CD8-positive, alpha-beta memory T cell (primary cell): ENCODE measurements at places on chromosomes 2 and 18.
A peak's percentile ranks its signal among the peaks of the same experiment; 100 is the strongest.

GRCh38 chr18:59357928-59358327, 1.1 kb downstream of the LMAN1 start:
- H3K27ac ChIP-seq: peak overlapping the region; percentile 83
- H3K36me3 ChIP-seq: peaks cover 20% of the 10 kb centered on the region
- peaks cover 26% of the 10 kb centered on the region for H3K4me1 ChIP-seq
- no peaks in the 10 kb centered on the region for H3K27me3 ChIP-seq

DNA sequence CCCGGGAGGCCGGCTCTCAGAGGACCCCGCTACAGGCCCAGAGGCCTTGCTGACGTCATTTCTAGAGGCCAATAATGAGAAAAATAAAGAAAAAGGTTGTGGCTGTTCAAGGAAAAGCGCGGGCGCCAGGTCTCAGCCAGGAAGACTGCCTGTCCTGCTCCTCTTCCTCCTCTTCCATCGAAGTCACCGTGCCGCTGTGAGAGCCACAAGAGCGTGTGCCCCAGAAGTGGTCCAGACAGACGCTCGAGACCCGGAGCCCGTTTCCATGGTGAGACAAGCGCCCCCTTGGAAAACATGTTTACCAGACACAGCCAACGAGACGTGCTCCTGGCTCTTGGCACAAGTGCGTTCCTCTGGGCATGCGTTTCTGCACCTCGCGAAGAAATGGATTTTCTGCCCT, 210.5 kb downstream of the HDAC4 start:
- no peak overlapping the region for H3K27ac ChIP-seq
- no peak overlapping the region for H3K4me3 ChIP-seq
- no peak for DNase-seq
- peaks cover 24% of the 10 kb centered on the region for H3K36me3 ChIP-seq

- H3K4me3 ChIP-seq: no peak overlapping the region
- H3K27me3 ChIP-seq: no peaks in the 10 kb centered on the region
- H3K36me3 ChIP-seq: no peaks in the 10 kb centered on the region
- peak overlapping the region; percentile 38 for H3K27ac ChIP-seq
- H3K4me1 ChIP-seq: peaks cover 1% of the 10 kb centered on the region
Measured at GRCh38 chr2:64859312-64860212, 129.6 kb upstream of the SLC1A4 start.

- no peak for DNase-seq
- H3K4me1 ChIP-seq: no peaks in the 10 kb centered on the region
- H3K36me3 ChIP-seq: no peaks in the 10 kb centered on the region
- H3K4me3 ChIP-seq: no peak overlapping the region
- H3K27me3 ChIP-seq: no peaks in the 10 kb centered on the region
Measured at GRCh38 chr18:35282353-35282752, 7.7 kb downstream of the ZSCAN30 start.

GRCh38 chr2:188244383-188244782, 47.3 kb upstream of the GULP1 start:
- H3K27me3 ChIP-seq: no peaks in the 10 kb centered on the region
- H3K4me1 ChIP-seq: no peaks in the 10 kb centered on the region
- no peak overlapping the region for H3K27ac ChIP-seq
- no peak overlapping the region for H3K4me3 ChIP-seq

- no peaks in the 10 kb centered on the region for H3K27me3 ChIP-seq
- H3K4me1 ChIP-seq: no peaks in the 10 kb centered on the region
- no peak overlapping the region for H3K27ac ChIP-seq
- H3K4me3 ChIP-seq: no peak overlapping the region
- no peak for DNase-seq
- no peaks in the 10 kb centered on the region for H3K36me3 ChIP-seq
Measured at GRCh38 chr2:150410809-150411208, 76.7 kb downstream of the RND3 start.

DNA sequence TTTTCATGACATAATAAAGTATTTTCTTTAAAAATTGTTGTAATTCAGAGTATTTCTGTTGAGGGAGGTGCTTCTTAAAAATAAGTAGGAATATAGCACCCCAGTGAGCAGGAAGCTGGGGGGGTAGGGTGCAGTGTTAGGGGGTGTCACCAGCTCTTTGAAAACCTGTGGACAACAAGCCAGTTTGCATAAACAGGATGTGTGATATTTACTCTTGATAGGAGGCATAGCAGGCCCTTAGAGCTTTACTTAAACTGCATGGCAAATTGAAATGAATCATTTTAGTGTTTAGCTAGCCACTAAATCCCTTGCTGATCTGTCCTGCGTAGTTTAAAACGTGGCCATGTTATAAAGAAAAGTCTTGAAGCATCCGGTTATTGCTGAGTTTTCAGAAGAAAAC, 8.4 kb downstream of the TGIF1 start:
- H3K4me1 ChIP-seq: peaks cover 21% of the 10 kb centered on the region
- no peak overlapping the region for H3K4me3 ChIP-seq
- DNase-seq: no peak

DNA sequence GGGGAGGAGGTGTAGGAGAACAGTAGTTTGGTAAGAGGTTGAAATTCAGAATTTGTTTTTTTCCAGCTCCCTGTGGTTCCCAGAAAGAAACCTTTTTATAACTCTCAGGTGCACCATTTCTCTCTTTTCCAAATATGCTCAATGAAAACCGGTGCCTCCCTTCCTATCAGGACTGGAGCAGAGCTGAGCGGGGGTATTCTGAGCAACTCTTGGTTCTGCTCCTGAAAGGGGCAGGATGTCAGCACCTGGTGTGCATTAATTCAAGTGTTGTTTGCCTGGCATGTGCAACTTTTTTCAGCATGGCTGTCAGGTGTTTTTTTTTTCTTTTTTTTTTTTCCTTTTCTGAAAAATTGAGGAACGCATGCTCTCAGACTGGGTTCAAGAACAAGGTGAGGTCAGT, 74.1 kb downstream of the MAPK4 start:
- H3K4me1 ChIP-seq: no peaks in the 10 kb centered on the region
- H3K4me3 ChIP-seq: no peak overlapping the region
- H3K36me3 ChIP-seq: no peaks in the 10 kb centered on the region
- no peaks in the 10 kb centered on the region for H3K27me3 ChIP-seq

DNA sequence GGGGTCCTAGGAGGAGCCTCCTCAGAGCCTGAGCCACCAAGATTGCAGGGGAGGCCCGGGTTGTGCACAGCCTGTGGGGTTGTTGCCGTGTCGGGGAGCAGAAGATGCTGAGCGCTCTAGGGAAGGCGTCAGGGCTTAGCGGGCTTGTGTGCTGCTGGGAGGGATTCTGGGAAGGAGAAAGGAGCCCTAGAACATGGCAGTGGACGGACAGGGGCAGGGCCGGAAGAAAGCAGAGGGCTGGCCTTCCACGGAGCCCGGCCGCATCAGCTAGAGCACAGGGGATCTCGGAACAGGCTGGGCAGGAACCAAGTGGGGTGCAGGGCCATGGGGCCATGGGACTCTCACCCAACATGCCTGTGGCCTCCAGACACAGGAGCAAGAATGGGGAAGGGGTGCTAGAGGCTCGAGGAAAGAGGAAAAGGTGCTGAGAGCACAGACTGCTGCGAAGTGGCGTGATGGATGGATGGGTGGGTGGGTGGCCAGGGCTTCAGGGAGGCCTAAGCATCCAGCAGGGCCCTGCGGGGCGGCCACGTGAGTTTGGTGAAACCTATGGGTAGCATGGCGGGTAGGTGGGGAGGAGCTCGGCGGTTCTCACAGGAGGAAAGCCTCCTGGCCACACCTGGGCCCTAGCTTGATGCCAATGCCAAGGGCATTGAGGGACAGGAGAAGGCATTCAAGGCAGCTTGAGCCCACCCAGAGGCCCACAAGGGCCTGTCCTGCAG, 35.8 kb downstream of the MTERF4 start:
- H3K27ac ChIP-seq: no peak overlapping the region
- H3K27me3 ChIP-seq: no peaks in the 10 kb centered on the region
- H3K4me1 ChIP-seq: no peaks in the 10 kb centered on the region
- no peak for DNase-seq

- H3K27ac ChIP-seq: no peak overlapping the region
- H3K4me3 ChIP-seq: no peak overlapping the region
- no peaks in the 10 kb centered on the region for H3K27me3 ChIP-seq
- no peak for DNase-seq
Measured at GRCh38 chr2:36516136-36516870, 81.7 kb downstream of the FEZ2 start.

- H3K4me1 ChIP-seq: no peaks in the 10 kb centered on the region
- DNase-seq: no peak
- no peak overlapping the region for H3K27ac ChIP-seq
- no peaks in the 10 kb centered on the region for H3K27me3 ChIP-seq
- H3K4me3 ChIP-seq: no peak overlapping the region
Measured at GRCh38 chr2:55961318-55961911, 37.8 kb upstream of the EFEMP1 start.

- H3K27me3 ChIP-seq: peaks cover 21% of the 10 kb centered on the region
- H3K27ac ChIP-seq: no peak overlapping the region
- H3K4me3 ChIP-seq: no peak overlapping the region
Measured at GRCh38 chr2:101383016-101383541, 4.2 kb downstream of the CREG2 start.

DNA sequence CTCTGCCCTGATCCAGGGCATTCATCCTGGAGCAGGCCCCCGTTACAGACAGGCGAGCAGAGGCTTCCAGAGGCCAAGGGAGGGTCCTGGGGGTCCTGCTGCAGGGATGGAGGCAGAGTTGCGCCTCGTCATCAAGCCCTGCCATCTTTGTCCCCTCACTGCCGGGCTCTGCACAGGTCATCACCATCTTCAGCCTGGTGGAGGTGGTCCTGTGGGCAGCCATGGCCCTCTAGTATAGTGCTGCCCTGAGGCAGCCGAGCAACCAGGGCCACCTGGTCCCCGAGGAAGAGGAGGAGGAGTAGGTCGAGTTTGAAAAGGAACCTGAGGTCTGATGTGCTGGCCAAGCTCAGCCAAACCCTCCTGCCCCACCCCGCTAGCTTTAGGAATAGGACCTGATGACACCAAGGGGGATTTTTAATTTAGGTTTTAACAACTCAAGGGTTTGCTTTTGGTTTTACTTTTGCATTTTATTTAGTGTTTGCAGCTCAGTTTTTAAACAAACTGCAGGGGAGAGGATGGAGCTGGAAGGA, 8.8 kb upstream of the ALPI start:
- no peaks in the 10 kb centered on the region for H3K27me3 ChIP-seq
- no peaks in the 10 kb centered on the region for H3K4me1 ChIP-seq
- no peak for DNase-seq
- H3K4me3 ChIP-seq: no peak overlapping the region

- H3K27me3 ChIP-seq: no peaks in the 10 kb centered on the region
- no peak overlapping the region for H3K27ac ChIP-seq
- H3K4me1 ChIP-seq: no peaks in the 10 kb centered on the region
- H3K4me3 ChIP-seq: no peak overlapping the region
- DNase-seq: no peak
Measured at GRCh38 chr2:177320596-177320995, 56.1 kb upstream of the NFE2L2 start.

- no peak for DNase-seq
- H3K4me1 ChIP-seq: no peaks in the 10 kb centered on the region
- no peak overlapping the region for H3K4me3 ChIP-seq
- no peak overlapping the region for H3K27ac ChIP-seq
Measured at GRCh38 chr2:231300020-231300721, 95.3 kb upstream of the B3GNT7 start.

DNA sequence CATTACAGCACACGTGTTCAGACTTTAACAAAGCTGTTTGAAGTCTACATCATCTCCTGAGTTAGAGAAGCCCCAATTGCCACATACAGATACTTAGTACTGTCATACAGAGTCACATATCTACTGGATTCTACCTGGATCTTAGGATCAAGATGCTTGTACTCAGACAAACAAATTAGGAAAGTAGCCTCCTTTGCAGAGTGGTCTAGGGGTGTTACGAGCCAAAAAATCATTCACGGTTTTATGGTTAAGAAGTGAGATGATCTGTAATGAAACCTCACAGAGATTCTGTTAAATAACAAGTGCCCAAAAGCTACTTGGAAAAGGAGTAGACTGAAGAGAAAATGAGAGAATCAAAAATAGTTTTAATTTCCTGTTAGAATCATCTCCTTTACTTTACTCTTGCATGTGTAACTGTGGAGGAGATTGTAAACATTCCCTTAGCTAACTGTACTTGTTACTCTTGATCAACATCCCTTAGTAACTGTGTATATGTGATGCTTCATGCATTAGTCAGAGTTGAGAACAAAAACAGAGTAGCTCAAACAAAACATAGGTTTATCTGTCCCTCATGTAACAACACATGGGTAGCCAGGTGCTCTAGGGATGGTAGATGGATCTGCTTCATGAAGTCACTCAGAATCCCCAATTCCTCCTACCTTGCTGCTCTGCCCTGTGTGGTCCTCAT, 16.4 kb upstream of the IL1RL1 start:
- H3K36me3 ChIP-seq: no peaks in the 10 kb centered on the region
- DNase-seq: no peak
- H3K4me1 ChIP-seq: no peaks in the 10 kb centered on the region
- H3K4me3 ChIP-seq: no peak overlapping the region

DNA sequence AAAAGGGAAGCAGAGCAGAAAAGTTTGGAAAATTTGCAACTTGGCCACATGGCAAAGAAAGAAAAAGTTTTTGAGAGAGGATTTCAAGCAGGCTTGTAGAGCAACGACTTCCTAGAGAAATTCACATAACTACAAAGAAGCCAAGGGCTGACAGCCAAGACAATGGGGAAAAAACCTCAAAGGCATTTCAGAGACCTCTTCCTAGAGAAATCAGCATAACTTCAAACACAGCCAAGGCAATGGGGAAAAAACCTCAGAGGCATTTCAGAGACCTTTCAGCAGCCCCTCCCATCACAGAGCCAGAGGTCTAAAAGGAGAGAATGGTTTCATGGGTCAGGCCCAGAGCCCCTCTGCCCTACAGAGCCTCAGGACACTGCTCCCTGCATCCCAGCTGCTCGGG, 7.2 kb downstream of the ADI1 start:
- H3K4me1 ChIP-seq: no peaks in the 10 kb centered on the region
- H3K27me3 ChIP-seq: no peaks in the 10 kb centered on the region
- no peak overlapping the region for H3K4me3 ChIP-seq
- H3K36me3 ChIP-seq: peaks cover 13% of the 10 kb centered on the region

- H3K36me3 ChIP-seq: no peaks in the 10 kb centered on the region
- DNase-seq: no peak
- no peaks in the 10 kb centered on the region for H3K27me3 ChIP-seq
- H3K4me1 ChIP-seq: no peaks in the 10 kb centered on the region
- no peak overlapping the region for H3K4me3 ChIP-seq
Measured at GRCh38 chr18:31773774-31774476, 13.2 kb upstream of the SLC25A52 start.

DNA sequence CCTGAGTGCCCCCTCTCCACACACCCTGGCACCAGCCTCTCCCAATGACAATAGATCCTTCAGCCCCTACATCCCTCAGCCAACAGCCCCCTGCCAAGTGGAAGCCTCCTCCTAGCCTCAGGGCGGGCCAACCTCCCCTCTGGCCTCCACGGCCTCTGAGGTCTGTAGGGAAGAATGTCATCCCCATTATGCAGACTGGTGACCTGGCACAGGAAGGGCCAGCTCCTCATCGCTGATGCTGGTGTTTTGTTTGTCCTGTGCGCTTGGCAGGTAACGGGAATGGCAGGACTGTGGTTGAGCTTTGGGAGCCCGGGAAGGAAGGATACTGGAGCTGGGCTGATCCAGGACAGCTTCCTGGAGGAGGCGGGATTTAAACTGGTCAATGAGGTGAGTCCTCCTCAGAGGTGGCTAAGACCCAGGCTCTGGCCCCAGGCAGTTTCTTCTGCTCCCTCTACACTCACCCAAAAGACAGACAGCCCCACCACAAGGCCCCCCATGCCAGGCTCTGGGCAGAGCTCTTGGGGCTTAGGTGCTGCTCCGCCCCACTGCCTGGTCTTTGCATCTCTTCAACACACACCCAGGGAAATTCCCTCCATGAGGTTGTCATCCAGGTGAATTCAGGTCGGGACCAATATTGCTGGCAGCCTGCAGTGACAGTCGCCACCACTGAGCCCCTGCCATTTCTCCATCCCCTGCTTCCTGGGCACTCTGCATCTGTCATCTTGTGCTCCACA, 75.2 kb upstream of the SMAD7 start:
- no peak overlapping the region for H3K27ac ChIP-seq
- H3K27me3 ChIP-seq: no peaks in the 10 kb centered on the region
- no peaks in the 10 kb centered on the region for H3K4me1 ChIP-seq
- no peak for DNase-seq
- no peaks in the 10 kb centered on the region for H3K36me3 ChIP-seq
